Panc1 (cell line): ENCODE measurements at places on chromosomes 13 and 19. TPM values are rescaled to one million over a fixed set of nuclear protein-coding genes. Genes with fewer than 3 reads are reported as not detected.

The IRGC gene
- not detected for total RNA-seq

The HPN gene
- total RNA-seq, result 0.08 TPM

The SCN1B gene
- 4.6 TPM for total RNA-seq

The C1QTNF9B gene
- total RNA-seq, result not detected

The PNMA8A gene
- not detected for total RNA-seq

GRCh38 chr19:47609906-47610894 is 1.3 kb downstream of the BICRA start:
- H3K4me1 ChIP-seq, result peaks cover 29% of the 10 kb centered on the region
- peak overlapping the region; percentile 53 for H3K4me3 ChIP-seq
- DNase-seq, result no peak
- H3K27me3 ChIP-seq, result no peaks in the 10 kb centered on the region
- no peaks in the 10 kb centered on the region; the same call in 1 of the 2 replicates for H3K36me3 ChIP-seq

DNA sequence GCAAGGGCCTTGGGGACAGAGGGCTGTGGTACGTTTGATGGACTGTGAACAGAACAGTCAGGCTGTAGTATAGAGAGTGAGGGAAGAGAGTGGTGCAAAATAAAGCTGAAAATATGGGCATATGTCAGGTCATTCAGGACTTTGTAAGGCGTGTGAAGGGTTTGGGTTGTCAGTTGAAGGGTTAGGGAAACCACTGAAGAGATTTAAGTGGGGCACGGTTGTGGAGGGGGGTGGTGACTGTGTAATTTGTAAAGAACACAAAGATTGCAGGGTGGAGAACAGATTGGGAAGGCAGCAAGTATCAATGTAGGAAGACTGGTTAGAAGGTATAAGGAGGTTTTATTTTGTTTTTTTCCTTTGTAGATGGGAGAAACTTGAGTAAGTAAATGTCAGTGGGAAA is 349.8 kb downstream of the DLEU7 start:
- no peaks in the 10 kb centered on the region for H3K4me1 ChIP-seq
- H3K27me3 ChIP-seq, result no peaks in the 10 kb centered on the region
- no peak overlapping the region; the same call in 1 of the 2 replicates for H3K27ac ChIP-seq
- H3K4me3 ChIP-seq, result no peak overlapping the region

GRCh38 chr13:62093984-62094780 is 678.5 kb upstream of the PCDH20 start:
- DNase-seq, result no peak
- H3K27ac ChIP-seq, result no peak overlapping the region
- no peaks in the 10 kb centered on the region for H3K36me3 ChIP-seq
- H3K27me3 ChIP-seq, result no peaks in the 10 kb centered on the region

DNA sequence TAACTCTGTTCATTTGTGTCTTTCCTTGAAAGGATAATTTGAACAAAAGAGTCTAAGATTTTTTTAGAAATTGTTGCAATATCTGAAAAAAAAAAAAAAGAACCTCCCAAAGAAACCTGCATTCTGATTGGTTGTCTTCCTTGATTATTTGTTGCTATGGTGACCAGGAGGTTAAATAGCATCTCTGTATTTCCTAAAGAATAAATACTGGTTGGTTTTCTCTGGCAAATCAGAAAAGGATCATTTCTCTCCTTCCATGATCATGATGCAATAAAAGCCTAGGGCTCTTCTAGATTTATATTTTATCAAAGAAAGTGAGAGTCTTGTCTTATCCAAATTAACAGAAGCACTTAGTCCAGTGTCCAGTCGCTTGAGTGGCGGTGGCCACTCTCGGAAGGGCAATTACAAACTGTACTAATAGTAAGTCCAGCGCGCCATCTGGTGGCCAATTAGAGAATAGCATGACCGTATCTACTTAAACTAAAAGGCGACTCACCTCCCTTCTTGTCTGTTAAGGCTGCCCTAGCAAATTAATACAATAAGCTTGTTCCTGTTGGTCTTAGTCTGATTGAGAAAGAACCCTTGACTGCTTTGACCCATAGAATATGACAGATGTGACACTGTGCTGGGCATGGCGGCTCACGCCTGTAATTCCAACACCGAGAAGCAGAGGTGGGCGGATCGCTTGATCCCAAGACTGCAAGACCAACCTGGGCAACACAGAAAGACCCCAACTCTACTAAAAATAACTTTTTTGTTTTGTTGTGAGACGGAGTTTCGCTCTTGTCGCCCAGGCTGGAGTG is 47.0 kb upstream of the PNMA8B start:
- H3K27me3 ChIP-seq, result no peaks in the 10 kb centered on the region
- no peak overlapping the region for H3K27ac ChIP-seq
- no peak overlapping the region for H3K4me3 ChIP-seq
- H3K36me3 ChIP-seq, result no peaks in the 10 kb centered on the region
- no peaks in the 10 kb centered on the region for H3K4me1 ChIP-seq
- DNase-seq, result peak; percentile 51

GRCh38 chr13:44050450-44051063 is 170.9 kb downstream of the LACC1 start:
- DNase-seq, result no peak
- H3K36me3 ChIP-seq, result no peaks in the 10 kb centered on the region
- no peaks in the 10 kb centered on the region; the same call in none of the 2 replicates for H3K27me3 ChIP-seq
- no peak overlapping the region for H3K4me3 ChIP-seq
- H3K4me1 ChIP-seq, result no peaks in the 10 kb centered on the region

DNA sequence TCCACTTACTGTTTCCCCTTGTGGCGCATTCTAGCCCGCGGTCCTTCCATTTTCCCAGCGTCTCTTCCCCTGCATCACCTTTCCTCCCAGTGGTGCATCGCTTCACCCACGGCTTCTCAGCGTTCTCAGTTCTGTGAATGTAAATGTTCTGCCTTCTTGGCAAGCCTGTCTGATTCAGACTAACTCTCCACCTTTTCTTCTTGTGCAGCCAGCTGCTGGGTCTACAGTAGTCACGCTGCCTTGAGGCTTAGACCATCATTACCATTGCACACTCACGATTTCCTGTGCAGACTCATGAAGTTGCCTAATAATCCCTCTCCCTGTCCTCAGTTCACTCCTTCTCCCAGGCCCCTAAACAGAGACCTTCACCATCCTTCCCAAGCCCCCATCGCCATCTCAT is 75.0 kb downstream of the DHRS12 start:
- 0 out of 2 replicates have a peak, but pooled peaks cover 4% of the 10 kb centered on the region for H3K4me1 ChIP-seq
- H3K4me3 ChIP-seq, result no peak overlapping the region
- no peaks in the 10 kb centered on the region for H3K27me3 ChIP-seq
- no peak for DNase-seq

- no peak overlapping the region for H3K27ac ChIP-seq
- no peak for DNase-seq
- H3K4me1 ChIP-seq, result peaks cover 22% of the 10 kb centered on the region
- no peaks in the 10 kb centered on the region for H3K27me3 ChIP-seq
These were observed 26.5 kb downstream of the GPR18 start for GRCh38 chr13:99231721-99232120.

DNA sequence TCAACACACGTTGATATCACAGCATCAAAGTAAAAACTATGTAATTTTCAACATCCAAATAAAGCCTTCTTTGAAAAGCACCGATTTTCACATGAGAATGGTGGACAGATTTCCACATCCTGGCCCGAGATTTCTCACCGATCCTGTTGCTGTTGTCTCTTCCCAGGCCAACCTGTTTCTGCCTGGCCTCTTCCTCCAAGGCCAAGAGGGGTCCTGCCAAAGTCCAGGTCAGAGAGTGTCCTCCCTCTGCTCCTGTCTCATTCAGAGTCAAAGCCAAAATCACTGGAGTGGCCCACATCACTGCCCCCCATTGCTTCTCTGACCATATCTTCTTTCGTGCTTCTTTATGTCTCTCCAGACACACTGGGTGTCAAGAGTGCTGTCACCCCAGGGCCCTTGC is 49.5 kb downstream of the CHST8 start:
- H3K4me1 ChIP-seq, result no peaks in the 10 kb centered on the region
- no peak overlapping the region for H3K27ac ChIP-seq
- H3K36me3 ChIP-seq, result no peaks in the 10 kb centered on the region
- H3K4me3 ChIP-seq, result no peak overlapping the region
- peaks cover 35% of the 10 kb centered on the region for H3K27me3 ChIP-seq

GRCh38 chr19:35704218-35704617 is at the start of gene ZBTB32:
TSS of gene ZBTB32 (plus strand) at chr19:35704558. CDS start at chr19:35714627, 10,069 bp downstream.
- DNase-seq, result no peak
- no peaks in the 10 kb centered on the region for H3K36me3 ChIP-seq
- peak within 1 kb of the TSS; percentile 80; the same call in 1 of the 2 replicates for H3K4me3 ChIP-seq
- no peaks in the 10 kb centered on the region for H3K27me3 ChIP-seq
- no peak within 1 kb of the TSS for H3K27ac ChIP-seq

DNA sequence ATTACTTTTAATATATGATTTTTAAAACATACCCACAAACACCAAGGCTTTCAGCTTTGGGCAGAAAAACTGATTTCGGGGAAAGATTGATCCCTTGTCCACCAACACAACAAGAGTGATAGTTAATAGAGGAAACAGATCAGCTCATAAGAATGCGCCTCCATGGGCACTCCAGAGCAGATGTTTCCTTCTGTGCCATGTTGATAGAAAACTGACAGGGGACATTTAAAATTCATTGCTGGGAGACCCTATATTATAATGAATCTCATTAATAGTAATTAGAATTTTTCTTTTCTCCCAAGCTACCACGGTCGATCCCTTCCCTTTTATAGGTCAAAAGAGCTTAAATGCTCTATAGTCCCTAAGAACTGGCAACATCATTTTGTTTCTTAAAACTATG is 431.2 kb downstream of the IRS2 start:
- no peaks in the 10 kb centered on the region for H3K27me3 ChIP-seq
- no peak overlapping the region for H3K27ac ChIP-seq
- no peaks in the 10 kb centered on the region for H3K4me1 ChIP-seq
- no peak for DNase-seq
- H3K4me3 ChIP-seq, result no peak overlapping the region

GRCh38 chr19:33702606-33703437 is 81.1 kb downstream of the CHST8 start:
- H3K36me3 ChIP-seq, result no peaks in the 10 kb centered on the region
- no peak overlapping the region for H3K27ac ChIP-seq
- no peaks in the 10 kb centered on the region for H3K4me1 ChIP-seq
- no peak for DNase-seq

DNA sequence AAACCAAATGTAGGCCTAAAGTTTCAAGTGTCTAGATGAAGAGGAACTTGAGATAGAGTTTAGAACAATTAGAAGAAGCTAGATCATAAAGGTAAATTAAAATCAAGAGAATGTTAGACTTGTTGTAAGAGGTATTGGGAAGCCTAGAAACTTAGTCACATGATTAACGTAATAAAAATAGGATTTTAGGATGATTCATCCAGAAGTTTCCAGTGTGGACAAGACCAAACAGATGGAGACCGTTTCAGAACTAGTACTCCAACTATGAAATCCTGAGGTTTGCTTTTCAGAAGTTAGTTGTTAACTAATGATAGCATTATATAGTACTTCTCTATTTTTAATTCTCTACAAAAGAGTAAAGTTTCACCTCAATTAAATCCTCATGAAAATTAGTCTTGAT is 104.9 kb downstream of the MZT1 start:
- no peak overlapping the region for H3K27ac ChIP-seq
- H3K4me1 ChIP-seq, result no peaks in the 10 kb centered on the region
- H3K4me3 ChIP-seq, result no peak overlapping the region
- no peaks in the 10 kb centered on the region for H3K36me3 ChIP-seq
- no peak for DNase-seq
- no peaks in the 10 kb centered on the region for H3K27me3 ChIP-seq

GRCh38 chr19:5149932-5150901 is 181.3 kb downstream of the KDM4B start:
- no peaks in the 10 kb centered on the region for H3K4me1 ChIP-seq
- no peaks in the 10 kb centered on the region for H3K27me3 ChIP-seq
- H3K4me3 ChIP-seq, result no peak overlapping the region
- DNase-seq, result no peak
- no peak overlapping the region for H3K27ac ChIP-seq

DNA sequence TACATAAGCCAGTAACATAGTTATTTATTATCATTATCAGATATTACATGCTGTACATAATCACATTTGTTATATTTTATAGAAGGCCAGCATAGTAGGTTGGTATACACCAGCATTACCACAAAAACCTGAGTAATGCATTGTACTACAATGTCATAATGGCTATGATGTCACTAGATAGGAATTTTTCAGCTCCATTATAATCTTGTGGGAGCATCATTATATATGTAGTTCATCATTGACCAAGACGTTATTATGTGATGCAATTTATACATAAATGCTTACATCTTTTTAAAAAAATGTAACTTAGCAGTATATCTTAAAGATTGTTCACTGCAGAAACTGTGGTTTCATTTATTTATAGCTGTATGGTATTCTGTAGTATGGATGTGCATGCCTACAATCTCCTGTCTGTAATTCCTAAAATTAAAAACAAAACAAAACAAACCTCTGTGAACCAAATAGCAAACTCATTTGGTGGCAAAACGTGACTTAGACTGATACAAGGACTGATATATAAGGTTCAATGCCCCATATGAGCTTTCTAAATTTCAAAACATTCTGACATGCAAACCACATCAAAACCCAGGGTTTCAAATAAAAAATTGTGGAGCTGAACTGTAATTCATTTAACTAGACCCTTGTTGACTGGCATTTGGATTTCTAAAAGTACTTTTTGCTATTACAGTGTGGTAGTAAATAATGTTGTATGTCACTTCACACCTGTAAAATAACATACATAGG is 250.9 kb downstream of the DLEU7 start:
- no peaks in the 10 kb centered on the region for H3K27me3 ChIP-seq
- peaks cover 7% of the 10 kb centered on the region for H3K4me1 ChIP-seq
- H3K27ac ChIP-seq, result no peak overlapping the region
- no peak overlapping the region for H3K4me3 ChIP-seq
